ENCODE measurements at places on chromosomes 16 and 17.

DNA sequence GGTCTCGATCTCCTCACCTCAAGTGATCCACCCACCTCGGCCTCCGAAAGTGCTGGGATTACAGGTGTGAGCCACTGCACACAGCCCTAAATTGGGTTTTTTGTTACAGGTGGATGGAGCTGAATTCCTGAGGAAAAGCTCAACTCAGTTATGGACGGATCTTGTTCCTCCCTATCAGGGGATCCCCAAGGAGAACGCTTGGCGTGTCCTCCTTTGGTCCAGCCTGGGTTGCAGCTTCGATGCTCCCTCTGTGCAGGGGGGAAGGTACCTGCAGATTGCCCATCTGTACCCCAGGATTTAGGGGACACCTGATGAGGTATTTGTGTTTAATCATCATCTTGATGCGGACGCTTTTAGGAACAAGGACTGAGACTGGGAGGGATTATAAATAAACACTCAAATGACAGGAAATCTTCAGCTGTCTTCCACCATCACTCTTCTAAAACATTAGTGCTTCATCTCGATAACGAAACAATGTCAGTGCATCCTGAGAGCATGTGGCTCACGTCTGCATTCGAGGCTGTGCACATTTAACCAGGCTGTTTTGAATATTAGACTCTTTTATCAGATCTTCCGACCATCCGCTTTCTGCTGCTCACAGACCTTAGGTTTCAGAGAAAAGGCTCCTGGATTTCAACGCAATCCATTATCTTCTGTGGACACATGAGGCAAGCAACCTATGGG lies 18.2 kb upstream of the MEIOB start:
- DNase-seq: no peak

DNA sequence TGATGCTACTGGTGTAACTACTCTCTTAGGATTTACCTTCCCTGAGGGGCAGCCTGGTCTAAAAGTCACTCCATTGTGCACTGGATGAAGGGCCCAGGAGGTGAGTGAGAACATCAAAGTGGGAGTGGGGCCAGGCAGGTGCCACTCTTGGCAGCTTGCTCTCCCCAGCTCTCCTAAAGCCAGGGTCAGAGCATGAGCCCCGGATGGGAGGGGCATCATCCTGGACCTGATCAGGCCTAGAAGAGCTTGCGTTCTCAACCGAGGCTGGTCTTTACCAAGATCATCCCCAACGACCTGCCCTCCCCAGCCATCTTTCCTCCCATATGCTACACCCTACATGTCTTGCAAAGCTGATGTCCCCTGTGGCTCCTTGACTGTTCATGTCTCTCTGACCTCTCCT lies 87.1 kb downstream of the AIPL1 start:
- DNase-seq: no peak

- no peak for DNase-seq
Observed at GRCh38 chr17:57675427-57676387, 69.4 kb downstream of the CCDC182 start.

DNA sequence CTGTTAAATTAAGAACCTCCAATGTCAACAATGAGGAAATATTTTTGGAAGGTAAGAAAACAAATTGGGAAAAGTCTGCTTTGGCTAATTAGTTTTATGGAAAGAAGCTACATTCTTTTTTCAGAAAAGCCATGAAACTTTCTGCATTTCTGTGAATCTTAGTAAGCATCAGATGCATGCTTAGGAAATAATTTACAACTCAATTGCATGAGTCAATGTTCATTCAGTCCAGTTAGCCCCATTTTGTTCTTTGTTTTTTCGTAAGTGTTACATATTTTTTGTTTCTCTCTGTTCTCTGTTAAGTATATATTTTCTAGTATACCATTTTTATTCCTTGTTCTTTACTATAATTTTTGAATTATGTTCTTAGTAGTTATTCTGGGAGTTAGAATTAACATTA lies 195.2 kb upstream of the KIF2B start:
- DNase-seq: no peak

DNA sequence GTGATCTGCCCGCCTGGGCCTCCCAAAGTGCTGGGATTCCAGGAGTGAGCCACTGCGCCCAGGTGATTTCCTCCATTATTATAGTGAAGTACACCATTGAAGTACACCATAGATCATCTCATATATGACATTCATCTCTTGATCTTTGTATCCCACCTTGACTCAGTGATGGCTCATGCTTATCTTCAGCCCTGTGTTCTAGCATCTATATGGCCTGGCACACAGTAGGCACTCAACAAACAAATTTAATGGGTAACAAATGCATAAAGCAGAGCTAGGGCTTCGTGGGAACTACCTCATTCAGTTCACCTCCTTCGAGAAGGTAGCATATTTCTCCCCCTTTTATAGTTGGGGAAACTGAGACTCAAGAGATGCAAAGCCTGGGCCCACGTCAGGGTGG lies 952 bp downstream of the ENKD1 start:
- no peak for DNase-seq

- no peak for DNase-seq
Observed at GRCh38 chr17:28904800-28905199, 1.9 kb upstream of the DHRS13 start.

DNA sequence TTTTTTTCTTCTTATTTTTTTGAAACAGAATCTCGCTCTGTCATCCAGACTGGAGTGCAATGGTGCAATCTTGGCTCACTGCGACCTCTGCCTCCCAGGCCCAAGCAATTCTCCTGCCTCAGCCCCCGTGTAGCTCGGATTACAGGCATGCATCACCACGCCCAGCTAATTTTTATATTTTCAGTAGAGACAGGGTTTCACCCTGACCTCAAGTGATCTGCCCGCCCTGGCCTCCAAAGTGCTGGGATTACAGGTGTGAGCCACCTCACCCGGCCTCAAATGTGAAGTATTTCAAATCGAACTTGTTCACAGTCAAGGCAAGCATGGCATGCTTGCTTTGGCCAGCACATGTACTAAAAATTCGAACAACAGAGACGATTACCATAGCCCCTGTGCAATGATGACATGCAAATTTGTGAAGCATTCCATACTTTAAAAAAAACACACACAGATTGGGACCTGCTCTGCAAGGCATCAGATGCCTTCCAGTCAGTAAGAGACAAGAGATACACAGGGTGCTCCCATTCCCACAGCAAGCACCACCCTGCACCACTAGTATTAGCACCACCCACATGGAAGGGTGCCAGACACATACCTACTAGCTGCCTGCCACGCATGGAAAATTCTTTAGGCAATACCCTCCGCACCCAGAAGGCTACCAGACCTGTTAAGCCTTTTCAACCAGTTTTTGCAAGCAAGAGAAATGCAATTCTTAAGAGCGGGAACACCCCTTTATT lies 47.2 kb downstream of the ANKRD11 start:
- no peak for DNase-seq

- DNase-seq: no peak
Observed at GRCh38 chr17:43879723-43880419, 27.5 kb downstream of the MPP2 start.

- DNase-seq: no peak
Observed at GRCh38 chr17:43701318-43701743, 39.6 kb upstream of the MEOX1 start.

DNA sequence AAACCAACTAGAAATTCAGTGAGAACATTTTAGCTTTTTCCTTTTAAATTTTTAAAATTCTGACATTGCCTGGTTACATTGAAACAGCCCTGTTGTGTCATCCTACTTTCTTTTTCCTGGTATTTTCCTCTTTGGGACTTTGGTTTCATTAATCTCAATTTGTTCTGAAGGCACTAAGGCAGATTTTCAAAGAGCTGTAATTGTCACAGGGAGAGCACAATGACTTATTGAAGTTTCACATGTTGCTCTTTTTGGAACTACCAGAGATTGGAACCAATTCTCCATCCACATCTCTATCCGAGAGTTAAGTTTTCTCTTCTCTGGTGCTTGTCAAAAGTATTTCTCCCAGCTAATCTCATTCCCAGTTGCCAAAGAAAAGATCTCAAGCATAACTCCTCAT lies 144.7 kb upstream of the TBX2 start:
- no peak for DNase-seq

GRCh38 chr16:3756113-3756512 lies 38.8 kb upstream of the TRAP1 start:
- no peak for DNase-seq

DNA sequence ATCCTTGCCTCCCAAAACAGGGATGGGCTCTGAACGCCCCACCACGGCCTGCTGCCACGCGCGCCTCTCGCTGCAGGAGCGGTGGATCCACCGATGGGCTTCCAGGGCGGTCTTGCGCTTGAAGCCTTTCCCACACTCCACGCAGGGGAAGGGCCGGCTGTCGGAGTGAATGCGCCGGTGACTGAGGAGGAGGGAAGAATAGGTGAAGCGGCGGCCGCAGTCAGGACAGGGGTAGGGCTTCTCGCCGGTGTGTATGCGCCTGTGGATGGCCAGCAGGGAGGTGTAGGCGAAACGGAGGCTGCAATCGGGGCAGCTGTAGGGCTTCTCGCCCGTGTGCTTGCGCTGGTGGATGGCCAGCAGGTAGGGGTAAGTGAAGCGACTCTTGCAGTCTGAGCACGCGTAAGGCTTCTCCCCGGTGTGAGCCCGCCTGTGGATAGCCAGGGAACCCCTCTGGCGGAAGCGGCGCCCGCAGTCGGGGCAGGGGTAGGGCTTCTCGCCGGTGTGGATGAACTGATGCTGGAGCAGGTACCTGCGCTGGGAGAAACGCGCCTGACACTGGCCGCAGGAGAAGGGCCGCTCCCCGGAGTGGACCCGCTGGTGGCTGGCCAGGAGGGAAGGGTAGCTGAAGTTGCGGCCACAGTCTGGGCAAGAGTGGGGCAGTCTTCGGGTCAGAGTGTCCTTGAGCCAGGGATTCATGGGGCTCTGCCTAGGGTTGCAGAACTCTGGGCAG lies 2.7 kb downstream of the ZNF785 start:
- no peak for DNase-seq

- no peak for DNase-seq
Observed at GRCh38 chr16:82187829-82188228, 17.8 kb upstream of the MPHOSPH6 start.

GRCh38 chr17:39652587-39653315 lies 12.4 kb upstream of the TCAP start:
- no peak for DNase-seq

- DNase-seq: no peak
Observed at GRCh38 chr17:9273428-9274391, 252.4 kb downstream of the NTN1 start.

GRCh38 chr16:86566601-86566965 lies at the start of gene FOXC2:
FOXC2 (plus strand) TSS chr16:86566829; CDS start chr16:86567336, 507 bp downstream.
- DNase-seq: no peak

DNA sequence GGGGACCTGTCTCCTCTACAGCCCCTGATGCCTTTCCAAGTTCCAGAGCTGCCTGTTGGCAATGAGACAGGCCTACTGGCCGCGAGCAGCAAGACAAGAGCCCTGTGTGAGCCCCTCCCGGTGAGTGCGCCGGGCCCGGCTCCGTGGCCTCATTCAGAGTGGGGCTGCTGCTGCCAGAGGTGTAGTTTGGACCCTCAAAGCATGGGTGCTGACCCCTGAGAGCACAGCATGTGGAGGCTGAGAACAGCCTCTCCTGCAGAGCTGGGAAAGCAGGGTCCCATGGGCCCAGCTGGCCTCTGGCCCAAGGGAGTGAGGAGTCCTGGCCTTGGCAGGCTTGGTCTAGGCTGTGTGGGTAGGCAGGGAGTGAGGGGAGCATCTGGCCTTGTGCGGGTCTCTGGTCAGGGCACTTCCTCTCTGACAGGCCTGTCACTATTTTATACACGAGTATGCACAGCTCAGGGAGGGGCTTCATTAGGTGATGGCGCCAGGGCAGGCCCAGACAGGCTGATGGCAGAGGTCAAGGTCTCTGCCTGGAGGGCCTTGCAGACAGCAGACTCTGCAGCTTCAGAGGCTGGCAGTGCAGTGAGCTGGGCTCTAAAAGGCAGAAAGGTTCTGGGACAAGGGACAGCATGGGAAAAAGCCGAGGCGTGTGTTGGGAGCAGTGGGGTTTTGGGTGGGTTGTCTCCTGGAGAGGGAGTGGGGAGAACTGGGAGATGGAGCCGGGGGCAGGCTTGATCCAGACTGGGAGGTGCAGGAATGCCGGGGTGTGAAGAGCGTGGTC lies 43.4 kb downstream of the ADCY7 start:
- DNase-seq: no peak

DNA sequence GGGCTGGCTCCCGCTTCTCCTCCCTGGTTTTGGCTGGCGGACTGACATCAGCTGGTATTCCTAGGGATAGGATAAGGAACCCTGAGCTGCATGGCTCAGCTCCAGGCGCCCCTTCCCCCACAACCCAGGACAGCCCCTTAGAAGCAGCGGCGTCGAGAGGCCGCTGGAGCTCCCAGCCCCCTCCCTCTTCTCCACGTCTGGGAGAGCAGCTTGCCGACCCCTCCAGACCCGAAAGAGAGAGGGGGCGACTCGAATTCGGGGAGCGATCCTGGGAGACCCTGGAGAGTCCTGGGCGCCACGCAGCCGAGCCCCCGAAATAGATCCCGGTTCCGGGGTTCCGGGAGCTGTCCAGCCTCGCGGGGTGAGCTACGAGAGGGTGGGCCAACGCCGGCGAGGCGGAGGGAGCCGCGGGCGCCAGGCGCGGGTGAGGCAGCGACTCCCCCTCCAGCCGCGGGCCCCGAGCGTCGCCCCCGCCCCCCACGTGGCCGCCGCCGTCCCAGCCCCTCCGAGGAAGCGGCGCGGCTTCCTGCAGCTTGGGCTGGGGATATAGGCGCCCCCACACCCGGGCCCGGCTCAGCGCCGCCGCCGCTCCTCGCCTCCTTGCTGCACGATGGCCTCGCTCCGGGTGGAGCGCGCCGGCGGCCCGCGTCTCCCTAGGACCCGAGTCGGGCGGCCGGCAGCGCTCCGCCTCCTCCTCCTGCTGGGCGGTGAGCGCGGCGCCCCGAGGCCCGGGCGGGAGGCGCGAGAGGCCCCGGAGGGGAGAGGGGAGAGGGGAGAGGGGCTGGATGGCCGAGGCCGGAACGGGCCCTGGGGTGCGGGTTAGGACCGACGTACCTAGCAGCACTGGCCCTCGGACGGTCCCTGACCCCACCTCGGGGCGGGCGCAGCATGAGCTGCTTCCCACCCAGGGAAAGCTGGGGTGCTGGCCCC lies at the start of gene RAMP2:
Gene RAMP2 (plus strand): TSS at position 576 of the 930 bp plus-strand sequence. CDS start 35 bp downstream, at position 611.
- DNase-seq: peak; percentile 34

- DNase-seq: no peak
Observed at GRCh38 chr16:68179196-68179795, 56.6 kb downstream of the ESRP2 start.
